Hematopoietic multipotent progenitor cell treated with erythropoietin and hydrocortisone succinate and interleukin-3 and kit ligand, for 4 days (in vitro differentiated cells): ENCODE measurements at places on chromosomes 1 and 21.
A peak's percentile ranks its signal among the peaks of the same experiment; 100 is the strongest.

DNA sequence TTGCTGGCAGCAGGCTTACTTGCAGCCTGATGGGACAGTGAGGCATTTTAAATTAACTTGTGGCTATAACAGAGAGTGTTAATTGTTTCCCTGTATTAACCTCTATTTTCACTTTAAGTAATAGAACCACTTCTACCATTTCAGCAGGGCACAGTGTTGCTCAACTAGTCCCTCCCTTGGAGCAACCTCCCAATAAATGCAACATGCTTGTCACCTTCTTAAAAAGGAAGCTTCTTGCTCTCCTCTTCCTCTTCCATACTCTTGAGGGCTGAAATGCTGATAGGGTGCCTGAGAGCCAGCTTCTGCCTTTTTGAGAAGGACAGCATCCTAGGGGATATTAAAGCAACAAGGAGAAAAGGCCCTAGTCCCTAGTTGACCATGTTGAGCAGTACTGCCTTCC lies 52.1 kb downstream of the C4BPA start:
- DNase-seq = peak; percentile 39

- no peak for DNase-seq
Observed at GRCh38 chr1:162256287-162256686, 120.4 kb downstream of the SPATA46 start.

GRCh38 chr1:105243411-105243810 lies 1493.7 kb downstream of the AMY1C start:
- no peak for DNase-seq

- DNase-seq = peak; percentile 97
Observed at GRCh38 chr1:48471691-48472576, at the start of gene SPATA6. Gene SPATA6 (minus strand): TSS chr1:48472204. CDS start chr1:48472008, 196 bp downstream.
